ENCODE measurements at places on chromosomes 16 and 17. TPM values are rescaled to one million over a fixed set of nuclear protein-coding genes. Genes with fewer than 3 reads are reported as not detected.
A peak's percentile ranks its signal among the peaks of the same experiment; 100 is the strongest.

MYL4 gene
- 0.50 TPM for polyA plus RNA-seq

DNA sequence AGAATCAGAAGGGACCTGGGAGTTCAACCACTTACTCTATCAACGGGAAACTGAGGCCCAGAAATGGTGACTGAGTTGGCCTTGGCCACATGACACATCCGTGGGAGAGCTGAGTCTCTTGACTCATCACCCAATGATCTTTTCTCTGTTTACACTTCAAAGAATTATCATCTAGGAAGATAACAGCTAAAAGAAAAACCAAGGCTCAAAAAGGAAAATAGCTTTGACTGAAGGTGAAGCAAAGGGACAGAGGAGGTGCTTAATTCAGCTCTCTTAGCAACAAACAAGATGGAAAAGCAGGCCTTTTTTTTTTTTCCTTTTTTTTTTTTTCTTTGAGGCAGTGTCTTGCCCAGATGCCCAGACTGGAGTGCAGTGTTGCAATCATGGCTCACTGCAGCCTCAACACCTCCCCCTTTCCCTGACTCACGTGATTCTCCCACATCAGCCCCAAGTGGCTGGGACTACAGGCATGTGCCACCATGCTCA lies 16.7 kb downstream of the ERCC4 start:
- DNase-seq, result no peak

GRCh38 chr16:48623304-48624016 lies 13.5 kb upstream of the N4BP1 start:
- peak; percentile 53 for DNase-seq

- no peak for DNase-seq
Measured at GRCh38 chr16:2816751-2817339, at the start of gene PRSS21. PRSS21 (plus strand) TSS chr16:2817237; CDS start chr16:2817269, 32 bp downstream.

DNA sequence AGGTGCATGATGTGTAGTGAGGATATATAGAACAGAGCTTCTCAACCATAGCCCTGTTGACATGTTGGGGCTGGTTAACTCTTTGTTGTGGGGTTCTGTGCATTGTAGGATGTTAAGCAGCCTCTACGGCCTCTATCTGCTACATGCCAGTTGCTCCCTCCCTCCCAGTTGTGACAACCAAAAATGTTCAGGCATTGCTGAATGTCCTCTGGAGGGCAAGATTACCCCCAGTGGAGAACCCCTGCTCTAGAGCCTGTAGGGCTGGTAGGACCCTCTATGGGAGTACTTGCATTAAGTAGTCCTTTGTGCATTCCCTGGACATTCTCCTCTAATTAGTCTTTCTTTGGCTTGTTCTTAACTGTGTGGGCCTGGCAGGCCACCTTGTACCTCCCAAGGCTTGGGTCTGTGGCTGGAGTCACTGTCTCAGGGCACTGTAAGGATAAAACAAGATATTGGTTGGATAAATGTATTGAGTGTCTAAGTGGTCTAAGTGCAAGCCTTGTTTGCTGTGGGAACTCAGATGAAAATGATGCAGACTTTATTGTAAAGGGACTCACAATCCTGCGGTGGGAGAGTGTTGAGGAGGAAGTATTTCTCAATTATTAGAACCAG lies 19.8 kb upstream of the MYO1D start:
- no peak for DNase-seq

KRT40 gene
- polyA plus RNA-seq, result not detected

GRCh38 chr17:36755586-36755985 lies 154.2 kb downstream of the MRM1 start:
- DNase-seq, result no peak

NOD2 gene
- polyA plus RNA-seq, result 4.3 TPM

- no peak for DNase-seq
Measured at GRCh38 chr16:89484041-89484501, 6.3 kb downstream of the ANKRD11 start.

RNF222 gene
- not detected for polyA plus RNA-seq

CDH13 gene
- polyA plus RNA-seq, result not detected

DNA sequence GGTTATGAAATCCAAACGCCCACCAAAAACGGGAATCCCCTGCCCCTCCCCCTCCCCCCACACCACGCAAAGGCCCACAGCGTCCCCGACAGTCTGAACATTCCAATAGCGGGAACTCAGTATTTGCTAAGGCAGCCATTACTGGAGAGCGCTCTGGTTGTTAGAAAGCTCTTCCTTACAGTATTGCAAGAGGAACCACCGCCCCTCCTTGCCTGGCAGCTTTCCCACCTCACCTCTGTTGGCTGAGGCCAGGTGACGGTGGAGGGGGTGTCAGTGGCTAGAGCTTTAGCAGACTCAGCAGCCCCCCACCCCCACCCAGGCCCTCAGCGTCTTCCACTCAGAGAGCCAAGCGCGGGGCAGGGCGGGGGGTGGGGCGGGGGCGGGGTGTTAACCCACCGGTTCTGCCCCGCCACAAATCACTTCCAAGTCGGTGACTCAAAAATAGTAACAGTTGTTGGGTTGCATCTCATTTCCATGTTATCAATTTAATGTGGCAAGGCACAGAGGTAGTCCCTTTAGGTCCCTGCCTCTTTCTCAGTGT lies 2.2 kb upstream of the PLEKHH3 start:
- no peak for DNase-seq

- no peak for DNase-seq
Measured at GRCh38 chr16:12661656-12662172, 142.0 kb downstream of the CPPED1 start.

- DNase-seq, result no peak
Measured at GRCh38 chr16:65788434-65789140, 577.9 kb upstream of the CDH5 start.

AHSP gene
- not detected for polyA plus RNA-seq

DNA sequence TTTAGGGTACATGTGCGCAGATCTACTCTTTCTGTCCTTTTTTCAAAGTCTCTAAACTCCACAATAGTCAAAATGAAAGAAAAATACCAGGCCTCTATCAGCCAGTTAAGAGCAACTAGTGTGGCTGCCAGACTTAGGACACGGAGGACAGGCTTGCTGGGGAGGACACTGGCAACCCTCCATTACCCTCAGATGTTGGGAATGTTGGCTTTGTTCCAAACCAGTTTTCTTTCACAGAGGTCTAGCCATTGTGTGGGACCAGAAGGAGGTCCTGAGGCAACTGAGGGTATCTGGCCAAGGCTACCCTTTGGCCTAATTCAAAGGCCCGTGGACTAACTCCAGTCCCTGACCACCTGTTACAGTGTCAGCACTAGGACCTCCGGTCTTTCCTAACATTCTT lies 51.2 kb upstream of the MED9 start:
- DNase-seq, result no peak

DNA sequence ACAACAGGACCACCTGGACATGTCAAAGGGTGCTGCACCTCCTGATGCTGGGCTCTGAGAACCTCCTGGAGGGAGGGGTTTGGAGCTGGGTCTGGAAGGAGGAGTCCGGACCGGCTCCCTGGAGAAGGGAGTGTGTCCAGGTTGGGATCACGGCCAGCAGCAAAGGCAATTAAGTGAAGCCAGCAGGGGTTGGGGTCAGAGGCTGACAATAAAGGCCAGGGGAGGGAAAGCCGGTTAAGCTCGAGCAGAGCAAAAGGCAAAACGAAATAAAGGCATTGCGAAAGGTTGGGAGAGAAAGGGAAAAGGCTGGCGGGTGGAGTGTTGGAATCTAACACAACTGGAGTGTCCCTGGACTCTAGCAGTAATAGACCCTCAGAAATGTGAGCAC lies 992 bp upstream of the CACNG4 start:
- no peak for DNase-seq

GPRC5C gene
- 0.14 TPM for polyA plus RNA-seq

KCTD19 gene
- 2.8 TPM for polyA plus RNA-seq

LLGL2 gene
- polyA plus RNA-seq, result 2.6 TPM

DNA sequence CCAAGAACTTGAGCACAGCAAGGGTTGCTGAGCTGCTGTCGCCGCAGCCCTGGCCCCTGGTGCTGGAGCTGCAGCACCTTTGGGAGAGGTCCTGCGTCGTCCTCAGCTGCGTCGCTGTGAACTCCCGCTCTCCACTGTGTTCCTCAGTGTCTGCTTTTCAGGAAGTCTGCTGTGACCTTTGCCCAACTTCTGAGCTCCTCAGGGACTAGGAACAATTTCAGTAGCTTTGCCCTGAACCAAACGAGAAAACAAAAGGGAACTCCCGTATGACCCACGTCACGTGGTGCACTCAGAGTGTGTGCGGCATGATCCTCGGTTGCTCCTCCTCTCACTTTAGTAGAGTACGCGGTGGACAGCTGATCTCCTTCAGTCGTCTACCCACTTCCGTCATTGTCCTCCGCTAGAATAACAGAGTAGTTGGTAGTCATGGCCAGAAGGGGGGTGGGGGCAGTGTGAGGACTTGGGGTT lies 44.2 kb downstream of the WDR45B start:
- no peak for DNase-seq

DNA sequence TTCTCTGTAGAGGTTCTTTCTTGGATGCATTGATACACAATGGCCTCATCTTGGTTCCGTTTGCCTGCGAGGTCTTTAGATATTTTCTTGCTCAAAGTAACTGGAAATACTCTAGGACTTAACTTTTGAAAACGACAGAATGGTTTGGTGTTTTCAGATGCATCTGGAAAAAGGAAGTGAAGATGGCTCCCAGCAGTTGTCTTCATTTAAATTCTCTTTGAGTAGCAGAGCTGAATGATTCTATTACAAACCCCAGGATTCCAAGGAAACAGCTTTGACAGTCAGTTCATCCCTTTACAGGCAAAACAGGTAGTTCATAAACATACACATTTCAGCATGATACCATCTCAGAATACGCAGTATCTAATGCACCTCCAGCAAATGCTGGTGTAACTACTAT lies 54.8 kb downstream of the PSMD12 start:
- DNase-seq, result no peak

KRT17 gene
- polyA plus RNA-seq, result 5.5 TPM

- DNase-seq, result peak; percentile 40
Measured at GRCh38 chr17:35433075-35433894, 985 bp upstream of the SLFN12 start.

DNA sequence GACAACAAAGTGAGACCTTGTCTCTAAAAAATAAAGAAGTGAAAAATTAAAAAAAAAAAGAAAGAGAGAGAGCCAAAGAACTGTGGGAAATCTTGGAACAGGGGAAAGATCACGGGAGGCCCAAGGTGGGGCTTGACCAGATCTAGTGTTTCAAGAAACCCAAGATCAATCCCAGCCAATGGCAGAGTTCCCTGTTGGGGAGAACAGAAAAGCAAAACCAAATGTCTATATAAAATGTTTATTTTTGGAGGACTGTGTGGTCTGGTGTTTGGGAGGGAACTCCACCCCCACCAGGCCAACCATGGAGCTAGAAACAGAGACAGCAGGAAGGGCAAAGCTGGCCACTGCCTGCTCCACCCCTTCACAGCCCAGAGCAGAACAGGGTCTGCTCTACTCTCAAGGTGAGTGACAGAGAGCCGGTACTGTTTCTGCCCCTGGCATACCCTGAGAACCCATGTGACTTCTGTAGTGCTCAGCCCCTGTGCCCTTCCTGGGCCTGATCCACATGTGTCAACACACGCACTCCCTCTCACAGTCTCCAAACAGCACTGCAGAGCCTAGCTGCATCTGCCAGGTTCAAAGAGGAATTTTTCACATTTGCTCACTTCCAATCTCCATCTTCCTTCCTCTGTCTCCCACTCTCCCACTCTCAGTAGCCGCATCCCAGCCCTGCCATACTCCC lies 3.7 kb downstream of the TMEM101 start:
- DNase-seq, result no peak

GRCh38 chr17:5971969-5972368 lies 98.2 kb upstream of the WSCD1 start:
- DNase-seq, result no peak

MYH13 gene
- polyA plus RNA-seq, result not detected

DNA sequence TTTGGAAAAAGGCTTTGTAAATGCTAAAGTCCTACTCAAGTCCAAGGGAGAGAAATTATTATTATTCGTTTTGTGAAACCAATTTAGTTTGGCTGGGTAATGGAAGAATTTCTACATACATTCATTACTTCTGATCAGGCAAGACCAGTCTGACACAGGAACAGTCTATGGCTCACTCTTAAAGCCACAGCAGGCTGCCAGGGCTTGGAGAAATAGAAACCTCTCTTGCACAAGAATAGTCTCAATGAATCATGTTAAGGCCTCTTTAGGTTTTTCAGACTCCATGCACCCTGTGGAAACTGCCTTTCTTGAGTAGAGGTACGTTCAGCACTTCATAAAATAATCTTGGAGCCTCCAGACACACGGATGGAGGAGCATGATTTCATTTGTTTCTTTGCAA lies 167.7 kb downstream of the IRX3 start:
- no peak for DNase-seq

DNA sequence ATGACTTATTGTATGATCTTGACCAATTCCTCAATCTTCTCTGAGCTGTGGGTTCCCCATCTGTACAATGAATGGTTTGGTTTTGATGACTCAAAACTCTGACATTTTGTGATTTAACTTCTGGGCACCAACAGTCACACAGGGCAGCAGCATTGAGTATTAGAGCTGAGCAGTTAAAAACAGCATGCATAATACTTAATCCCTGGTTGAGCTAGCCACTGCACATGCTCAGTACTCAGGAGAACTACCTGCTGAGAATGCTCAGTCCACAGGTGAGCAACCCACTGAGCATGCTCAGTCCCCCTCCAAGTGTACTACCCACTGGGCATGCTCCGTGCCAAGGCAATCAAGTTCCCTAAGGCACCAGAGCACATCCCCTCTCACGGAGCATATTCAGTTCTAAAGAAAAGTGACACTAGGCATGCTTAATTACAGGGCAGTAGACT lies 68.7 kb downstream of the AIPL1 start:
- no peak for DNase-seq

- DNase-seq, result no peak
Measured at GRCh38 chr16:26220894-26221293, 529.1 kb downstream of the HS3ST4 start.
